ENCODE measurements at places on chromosomes 6 and 20.
A peak's percentile ranks its signal among the peaks of the same experiment; 100 is the strongest.

- DNase-seq, result no peak
These were observed 105.8 kb downstream of the CARMIL1 start for GRCh38 chr6:25384967-25385366.

DNA sequence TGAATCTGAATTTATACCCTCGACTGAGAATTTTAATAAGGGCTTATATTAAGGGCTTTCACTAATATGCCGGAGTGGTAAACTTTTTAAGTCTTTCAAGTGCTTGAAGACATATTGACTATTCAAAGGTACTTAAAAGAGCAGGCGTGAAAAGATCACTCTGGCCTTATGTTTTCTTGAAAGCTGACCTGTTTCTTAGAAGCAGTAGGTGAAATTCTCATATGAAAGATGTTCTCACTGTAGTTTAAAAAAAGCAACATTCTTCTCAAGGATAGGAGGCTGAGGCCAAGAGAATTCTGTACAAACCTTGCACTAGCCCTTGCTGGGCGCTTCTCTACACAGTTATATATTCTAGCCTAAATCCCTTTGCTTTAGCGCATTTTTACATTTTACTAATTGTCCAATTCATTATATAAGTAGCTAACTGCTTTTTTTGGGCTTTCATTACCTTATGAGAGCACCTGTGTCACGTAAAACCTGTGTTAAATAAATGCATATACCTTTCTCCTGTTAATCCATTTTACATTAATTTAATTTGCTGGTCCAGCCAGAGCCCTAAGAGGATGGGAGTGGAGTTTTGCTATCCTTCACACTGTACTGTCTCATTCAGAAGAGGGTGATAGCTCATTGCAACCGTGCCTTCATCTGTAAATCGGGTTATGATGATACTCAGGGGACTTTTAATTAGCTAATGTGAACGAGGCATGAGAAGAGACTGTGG lies 59.6 kb upstream of the HFE start:
- no peak for DNase-seq

GRCh38 chr20:43533060-43533459 lies 25.6 kb downstream of the L3MBTL1 start:
- DNase-seq, result no peak

DNA sequence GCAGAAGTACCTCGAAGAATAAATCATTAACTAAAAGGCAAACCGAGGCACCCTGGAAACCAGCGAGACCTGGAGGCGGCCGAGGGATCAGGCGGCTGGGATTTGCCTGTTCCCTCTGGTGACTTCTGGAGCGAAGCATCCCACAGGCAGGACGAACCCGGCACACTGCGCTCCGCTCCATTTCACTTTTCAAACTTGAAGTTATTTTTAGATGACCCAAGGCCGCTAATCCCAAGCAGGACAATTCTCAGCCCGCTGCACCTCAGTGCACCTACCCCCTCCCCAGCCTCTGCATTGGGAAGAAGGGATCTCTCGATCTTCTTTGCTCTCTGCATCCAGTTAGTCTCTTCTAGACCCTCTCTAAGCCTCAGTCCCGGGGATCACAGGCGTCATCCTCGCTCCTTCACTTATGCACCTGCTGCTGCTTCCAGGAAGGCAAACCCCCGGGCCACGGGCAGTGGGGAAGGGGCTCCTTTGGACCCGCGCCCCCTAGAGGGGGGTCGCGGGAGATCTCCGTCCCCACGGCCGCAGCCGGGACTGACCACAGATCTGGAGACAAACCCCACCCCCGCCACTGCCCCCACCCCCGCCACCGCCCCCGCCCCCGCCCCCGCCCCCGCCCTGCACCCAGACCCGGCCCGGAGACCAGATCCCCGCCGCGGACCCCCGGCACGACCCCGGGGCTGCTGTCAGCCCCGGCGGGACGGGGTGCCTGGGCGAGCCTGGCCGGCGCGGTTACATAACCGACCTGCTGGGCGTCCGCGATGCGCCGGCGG lies 636 bp downstream of the RCAN2 start:
- DNase-seq, result peak; percentile 50

DNA sequence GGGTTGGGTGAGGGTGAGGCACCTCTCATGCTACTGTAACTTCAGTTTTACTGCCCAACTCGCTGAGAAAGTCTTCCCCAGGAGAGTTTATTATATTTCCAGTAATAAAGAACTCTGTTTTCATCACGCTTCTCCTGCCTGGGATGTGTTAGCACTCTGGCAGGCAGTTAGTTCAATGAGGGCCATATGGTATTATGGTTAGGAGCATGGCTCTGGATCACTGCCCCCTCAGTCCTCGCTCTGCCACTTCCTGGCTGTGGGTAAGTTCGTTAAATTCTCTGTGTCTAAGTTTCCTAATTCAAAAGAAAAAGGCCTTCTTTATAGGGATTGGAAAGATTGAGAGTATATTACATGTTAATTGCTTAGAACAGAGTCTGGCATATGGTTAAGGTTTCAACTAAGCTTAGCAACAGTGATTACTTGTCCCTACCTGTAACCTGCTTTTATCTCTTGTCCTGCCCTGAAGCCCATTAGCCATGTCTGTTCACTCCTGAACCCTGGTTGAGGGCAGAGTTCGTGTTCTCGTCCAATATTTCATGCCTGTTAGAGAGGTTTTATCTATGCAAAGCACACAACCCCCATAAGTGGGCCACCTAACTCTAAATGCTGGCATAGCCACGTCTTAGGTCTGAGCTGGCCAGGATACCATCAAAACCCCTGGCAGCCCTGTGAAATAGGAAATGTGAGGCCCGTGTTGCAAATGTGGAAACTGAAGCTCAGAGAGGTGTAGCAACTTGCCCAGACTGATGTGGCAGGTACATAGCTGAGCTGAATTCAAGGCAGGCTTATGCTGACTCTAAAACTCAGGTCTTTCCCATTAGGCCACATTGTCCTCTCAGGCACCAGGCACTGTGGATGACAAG lies 342.5 kb upstream of the JARID2 start:
- DNase-seq, result no peak

GRCh38 chr20:44182135-44182765 lies 4.7 kb downstream of the JPH2 start:
- DNase-seq, result no peak

DNA sequence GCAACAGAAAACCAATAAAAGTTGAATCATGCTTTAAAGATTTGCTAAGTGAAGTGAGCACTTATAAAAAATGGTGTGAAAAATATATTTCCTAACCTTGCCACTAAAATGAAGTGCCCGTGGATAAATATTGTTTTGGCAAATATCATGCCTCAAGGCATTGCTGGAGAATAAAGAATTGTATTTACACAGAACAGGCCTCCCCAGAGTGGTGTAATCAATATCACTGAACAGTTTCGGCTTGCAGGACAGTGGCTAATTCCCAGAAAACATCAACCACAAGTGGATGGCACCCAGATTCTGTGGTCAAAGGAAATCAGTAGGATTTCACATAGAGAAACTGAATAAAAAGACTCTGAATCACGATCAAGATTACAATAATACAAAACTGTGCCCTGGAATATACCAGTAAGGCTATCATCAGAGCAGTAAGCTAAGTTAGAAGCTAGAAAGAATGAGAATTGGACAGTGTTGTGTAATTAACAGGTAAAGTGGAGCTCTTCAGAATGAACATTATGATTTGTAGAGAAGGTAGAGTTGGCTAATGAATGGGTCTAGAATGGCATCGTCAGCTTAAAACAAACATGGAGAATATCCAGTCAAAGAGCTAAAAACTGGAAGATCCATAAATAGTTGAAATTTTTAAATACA lies 1026.9 kb upstream of the ADGRB3 start:
- DNase-seq, result no peak

DNA sequence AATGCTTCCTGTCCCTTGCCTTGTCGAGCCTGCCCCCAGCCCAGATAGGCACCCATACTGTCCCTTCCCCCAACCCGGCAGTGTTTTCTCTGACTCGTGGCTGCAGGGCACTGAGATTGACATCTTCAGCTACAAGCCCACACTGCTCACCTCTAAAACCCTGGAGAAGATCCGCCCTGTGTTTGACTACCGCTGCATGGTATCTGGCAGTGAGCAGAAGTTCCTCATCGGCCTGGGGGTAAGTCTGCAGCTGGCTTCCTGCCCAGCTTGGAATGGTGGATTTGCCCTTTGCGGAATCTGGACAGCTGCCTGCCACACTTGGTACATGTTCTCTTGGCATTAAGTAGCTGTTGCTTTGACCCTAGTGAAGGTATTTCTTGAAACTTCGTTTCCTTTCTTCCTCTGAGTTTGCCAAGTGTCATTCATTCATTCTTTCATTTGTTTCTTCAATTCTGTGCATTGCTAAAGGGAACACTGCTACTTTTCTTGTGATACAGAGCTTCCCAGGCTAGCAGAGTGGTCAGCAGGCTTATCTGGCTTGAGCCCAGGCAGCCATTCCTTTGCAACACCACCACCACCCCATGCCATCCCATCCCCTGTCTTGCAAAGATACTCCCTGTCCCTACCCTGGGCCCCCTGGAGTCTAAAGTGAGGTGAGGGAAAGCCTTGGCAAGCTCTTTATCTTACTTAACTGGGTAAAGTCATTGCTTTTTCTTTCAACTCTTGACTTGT lies 26.2 kb downstream of the CCDC167 start:
- DNase-seq, result peak; percentile 81

GRCh38 chr20:34316196-34316814 lies 13.2 kb upstream of the AHCY start:
- no peak for DNase-seq

DNA sequence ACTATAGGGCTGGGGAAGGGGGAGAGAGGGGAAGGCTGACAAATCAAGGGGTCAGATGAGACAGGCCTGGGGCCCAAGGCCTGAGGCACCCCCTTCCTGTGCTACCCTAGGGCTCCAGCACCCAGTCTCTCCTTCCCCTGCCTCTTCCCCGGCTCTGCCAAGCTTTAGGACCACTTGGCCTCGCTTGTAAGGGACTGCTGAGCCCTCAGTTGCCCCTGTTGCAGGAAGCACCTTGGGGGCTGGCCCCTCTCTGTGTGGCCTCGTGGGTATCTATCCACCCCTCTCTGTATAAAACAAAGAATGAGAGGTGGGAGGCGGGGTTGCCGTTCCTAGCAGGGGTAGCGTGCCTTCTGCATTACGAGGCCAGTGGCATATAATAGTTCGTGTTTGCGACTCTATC lies 21.4 kb upstream of the SMOC2 start:
- no peak for DNase-seq

- DNase-seq, result no peak
These were observed 354.9 kb downstream of the CD109 start for GRCh38 chr6:74050921-74051320.

DNA sequence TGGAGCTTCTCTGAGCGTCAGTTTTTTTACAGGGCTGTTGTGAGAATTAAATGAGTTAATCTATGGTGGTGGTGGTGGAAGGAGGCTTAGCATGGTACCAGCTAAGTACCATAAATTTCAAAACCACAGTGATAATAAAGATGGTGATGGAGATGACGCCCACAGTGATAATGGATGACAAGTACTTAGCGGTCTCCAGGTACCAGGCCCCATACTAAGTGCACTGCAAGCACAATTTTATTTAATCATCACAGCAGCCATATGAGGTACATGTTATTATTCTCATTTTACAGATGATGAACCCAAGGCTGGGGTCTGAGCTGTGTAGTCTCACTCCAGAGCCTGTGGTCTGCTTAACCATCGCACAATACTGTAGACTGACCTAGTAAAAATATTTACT lies 75.1 kb downstream of the PAX1 start:
- DNase-seq, result no peak

DNA sequence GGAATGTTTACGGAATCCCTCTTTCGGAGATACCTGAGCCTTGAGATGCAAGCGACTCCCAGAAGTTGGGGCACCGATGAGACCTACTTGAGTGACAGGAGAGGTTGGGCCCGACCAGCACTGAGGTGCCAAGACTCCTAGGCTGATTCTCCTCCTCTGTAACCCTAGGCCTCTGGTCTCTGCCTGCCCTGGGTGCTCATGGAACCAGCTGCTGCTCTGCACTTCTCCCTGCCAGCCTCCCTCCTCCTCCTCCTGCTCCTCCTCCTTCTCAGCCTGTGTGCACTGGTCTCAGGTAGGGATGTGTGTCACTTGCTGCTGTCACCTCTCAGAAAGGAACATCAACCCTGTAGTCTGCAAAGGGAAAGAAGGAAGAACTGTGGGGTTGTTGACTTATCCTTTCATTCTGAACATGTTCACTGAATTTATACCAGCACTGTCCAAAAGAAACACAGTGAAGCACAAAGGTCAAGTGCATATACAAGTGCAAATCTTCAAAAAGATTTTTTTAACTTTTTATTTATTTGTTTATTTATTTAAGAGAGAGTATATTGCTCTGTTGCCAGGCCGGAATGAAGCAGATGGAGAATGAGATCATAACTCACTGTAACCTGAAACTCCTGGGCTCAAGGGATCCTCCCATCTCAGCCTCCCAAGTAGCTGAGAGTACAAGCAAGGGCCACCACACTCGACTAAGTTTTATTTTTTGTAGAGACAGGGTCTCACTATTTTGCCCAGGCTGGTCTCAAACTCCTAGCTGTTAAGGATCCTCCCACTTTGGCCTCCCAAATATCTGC lies 913 bp downstream of the BTN2A2 start:
- peak; percentile 55 for DNase-seq

DNA sequence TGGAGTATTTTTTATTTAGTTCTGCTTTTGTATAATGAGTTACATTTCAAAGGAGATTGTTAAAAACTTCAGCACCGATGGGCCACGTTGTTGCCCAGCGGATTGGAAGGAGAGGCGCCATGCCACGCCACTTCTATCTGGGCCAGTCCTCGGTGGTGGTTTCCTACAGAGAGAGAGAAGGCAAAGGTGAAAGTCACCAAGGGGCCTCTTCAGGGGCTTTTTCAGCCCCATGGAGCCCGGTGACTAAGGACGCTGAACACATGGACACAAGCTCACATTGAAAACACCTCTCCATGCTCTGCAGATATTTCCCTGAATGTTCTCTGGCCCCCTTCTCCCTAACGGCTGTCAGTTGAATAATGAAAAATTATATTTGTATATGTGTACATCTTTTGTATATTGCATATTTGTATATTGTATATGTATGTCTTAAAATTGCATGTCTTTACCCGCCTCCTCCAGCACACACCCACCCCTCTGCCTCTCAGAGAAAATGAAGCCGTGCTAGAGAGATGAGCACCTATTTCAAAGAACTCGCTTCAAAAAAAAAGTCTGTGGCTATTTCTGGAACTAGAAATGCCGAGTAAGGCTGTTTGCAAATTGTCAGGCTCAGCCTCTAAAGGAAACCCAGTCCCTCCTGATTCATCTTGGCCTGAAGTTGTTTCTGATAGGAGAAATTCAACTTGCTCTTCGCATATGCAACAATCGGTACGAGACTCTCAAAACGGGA lies 91.9 kb upstream of the CDH4 start:
- no peak for DNase-seq

DNA sequence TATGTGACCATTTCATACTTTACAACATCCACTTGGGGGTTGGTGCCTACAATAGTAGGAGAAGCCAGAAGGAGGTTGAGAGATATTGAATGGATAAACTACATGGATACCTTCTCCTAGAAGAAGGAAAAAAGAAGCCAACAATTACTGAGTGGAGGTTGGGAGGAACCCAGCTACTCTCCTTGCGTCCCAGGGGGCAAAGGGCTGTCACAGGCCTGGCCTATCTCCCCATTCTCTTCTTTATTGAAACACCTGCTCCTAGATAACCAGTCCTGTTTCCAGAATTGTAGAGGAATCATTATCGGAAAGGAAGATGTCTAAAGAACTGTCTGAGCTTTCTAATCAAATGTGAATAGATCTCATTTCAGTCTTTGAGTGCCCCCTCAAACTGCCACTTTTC lies 115.1 kb downstream of the MAP7 start:
- no peak for DNase-seq

All from testis (tissue), 5 donors.